GDM1 (cell line): ENCODE measurements at places on chromosomes 11 and 22.

- no peak for DNase-seq
Measured at GRCh38 chr11:27928809-27929208, 179.1 kb downstream of the KIF18A start.

GRCh38 chr22:17199003-17199731 lies 20.1 kb downstream of the ADA2 start:
- no peak for DNase-seq

DNA sequence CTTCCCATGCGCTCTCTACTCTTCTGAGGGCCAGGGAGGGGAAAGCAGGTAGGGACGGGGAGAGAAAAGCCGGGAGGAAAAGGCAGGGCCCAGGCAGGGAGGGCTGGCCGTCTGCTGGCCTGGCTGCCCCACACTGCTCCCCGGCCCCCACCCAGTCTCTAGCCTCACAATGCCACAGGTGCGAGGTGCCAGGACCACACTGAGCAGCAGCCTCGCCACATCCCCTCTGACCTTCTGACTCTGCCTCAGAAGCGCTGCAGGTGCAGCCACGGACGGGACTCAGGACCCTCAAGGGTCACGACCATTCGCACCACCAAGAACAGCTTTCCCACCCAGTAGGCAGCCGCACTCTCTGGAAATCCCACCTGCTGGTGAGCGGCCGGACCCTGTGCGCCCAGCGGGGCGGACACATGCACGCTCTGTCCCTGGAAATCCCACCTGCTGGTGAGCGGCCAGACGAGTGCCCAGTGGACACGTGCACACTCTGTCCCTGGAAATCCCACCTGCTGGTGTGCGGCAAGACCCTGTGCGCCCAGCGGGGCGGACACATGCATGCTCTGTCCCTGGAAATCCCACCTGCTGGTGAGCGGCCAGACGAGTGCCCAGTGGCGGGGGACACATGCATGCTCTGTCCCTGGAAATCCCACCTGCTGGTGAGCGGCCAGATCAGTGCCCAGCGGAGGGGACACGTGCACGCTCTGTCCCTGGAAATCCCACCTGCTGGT lies 20.1 kb downstream of the TOLLIP start:
- DNase-seq: no peak

DNA sequence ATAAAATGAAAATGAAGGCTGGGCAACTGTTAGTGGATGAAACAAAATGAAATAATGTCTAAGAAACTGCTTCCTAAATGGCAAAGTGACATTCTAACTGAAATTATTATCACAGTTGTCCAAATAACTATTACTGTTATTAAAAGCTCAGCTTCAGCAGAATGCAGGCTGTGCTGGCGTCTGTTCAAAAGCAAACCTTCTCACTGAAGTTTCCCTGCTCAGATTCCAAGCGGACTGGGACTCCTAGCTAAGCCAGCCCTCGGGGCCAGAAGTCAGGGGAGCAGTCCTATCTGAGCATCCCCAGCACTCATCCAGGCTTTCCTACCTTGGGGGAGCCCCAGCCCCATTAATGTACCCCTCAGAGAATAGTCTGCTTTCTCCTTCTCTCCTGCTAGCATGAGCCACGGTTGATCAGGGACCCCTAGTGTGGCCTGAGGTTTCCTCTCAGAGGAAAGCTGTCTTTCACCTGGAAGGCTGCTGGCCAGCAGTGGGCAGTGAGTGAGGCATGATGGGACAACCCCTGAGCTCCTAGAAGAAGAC lies 1167.3 kb downstream of the TBC1D22A start:
- no peak for DNase-seq

DNA sequence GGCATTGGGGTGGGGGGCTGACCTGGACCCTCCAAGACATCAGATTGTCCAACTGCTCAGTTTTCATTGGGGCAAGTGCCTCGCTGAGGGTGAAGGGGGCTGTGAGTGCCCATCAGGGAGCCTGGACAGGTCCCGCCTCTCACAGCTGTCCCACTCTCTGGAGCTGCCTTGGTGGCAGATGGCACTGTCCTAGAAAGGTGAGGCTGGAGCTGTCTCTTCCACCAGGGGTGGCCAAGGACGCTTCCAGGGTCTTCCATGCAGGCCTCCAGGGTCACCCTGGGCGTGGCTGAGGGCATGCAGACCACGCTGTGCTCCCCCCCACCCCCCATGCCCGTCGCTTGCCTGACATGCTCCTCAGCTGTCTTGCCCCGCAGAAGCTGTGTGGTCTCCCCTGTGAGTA lies 53.5 kb upstream of the CCDC188 start:
- DNase-seq: no peak

DNA sequence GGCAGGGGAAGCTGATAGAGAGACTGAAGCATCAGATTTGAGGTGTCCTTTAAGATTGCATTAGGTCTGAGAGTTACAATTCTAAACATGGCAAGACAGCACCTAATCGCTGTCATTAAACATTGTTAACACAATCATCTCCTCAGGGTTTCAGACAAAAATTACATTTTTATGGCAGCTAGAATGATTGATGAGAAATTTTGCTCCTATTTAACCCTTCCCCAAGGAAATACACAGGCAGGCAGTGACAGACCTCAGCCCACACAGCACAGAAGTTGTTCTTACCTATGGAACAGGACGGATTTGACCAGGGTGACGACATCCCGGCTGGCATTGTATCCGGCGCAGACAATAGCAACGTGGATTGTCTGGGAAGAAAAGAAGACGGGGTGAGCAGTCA lies 294.3 kb downstream of the LARGE1 start:
- DNase-seq: no peak

DNA sequence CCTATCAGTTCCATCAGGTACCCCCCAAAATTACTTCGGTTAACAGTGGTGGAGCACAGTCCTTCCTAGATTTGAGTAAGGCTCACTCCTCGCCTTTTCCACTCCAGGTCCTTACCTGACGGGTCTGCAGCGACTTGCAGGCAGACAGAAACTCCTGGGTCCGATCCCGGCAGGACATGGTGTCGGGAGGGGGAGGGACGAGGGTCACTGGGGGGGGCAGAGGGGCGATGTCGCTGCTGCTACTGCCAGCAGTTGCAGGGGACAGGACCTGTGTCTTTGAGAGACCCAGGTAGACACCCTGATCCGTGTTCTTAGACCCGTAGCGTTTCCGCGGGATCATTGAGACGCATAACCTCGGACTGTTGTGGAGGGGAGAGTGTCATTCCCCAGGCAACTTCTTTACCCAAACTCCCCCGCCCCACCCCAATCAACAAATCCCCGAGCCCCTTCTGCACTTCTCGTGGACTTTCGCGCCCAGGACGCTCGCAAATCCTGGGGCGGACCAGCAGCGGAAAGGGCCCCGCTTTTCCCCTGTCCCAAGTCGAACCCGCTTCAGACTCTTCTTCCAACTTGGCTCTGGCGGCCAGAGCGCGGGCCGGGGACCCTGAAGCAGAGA lies 839 bp downstream of the STX5 start:
- DNase-seq: no peak

DNA sequence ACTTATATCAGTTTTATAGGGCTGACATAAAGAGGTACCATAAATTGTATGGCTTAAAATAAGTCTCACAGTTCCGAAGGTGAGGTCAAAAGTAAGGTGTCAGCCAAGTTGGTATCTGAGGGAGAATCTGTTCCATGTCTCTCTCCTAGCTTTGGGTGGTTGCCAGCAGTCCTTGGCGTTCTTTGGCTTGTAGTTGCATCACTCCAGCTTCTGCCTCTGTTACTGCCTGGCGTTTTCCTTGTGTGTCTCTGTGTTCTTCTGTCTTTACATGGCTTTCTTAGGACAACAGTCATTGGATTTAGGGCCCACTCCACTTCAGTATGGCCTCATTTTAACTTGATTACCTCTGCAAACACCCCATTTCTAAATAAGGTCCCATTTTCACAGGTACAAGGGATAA lies 16.7 kb downstream of the MMP7 start:
- no peak for DNase-seq

GRCh38 chr11:1879941-1880720 lies 11.6 kb downstream of the PRR33 start:
- DNase-seq: no peak

GRCh38 chr11:72271980-72272379 lies 28.0 kb upstream of the PHOX2A start:
- DNase-seq: no peak

GRCh38 chr11:113184498-113184897 lies 129.9 kb upstream of the TTC12 start:
- no peak for DNase-seq

GRCh38 chr11:115528225-115528624 lies 24.0 kb upstream of the CADM1 start:
- DNase-seq: no peak

GRCh38 chr11:86702220-86702983 lies 30.0 kb upstream of the ME3 start:
- DNase-seq: no peak

DNA sequence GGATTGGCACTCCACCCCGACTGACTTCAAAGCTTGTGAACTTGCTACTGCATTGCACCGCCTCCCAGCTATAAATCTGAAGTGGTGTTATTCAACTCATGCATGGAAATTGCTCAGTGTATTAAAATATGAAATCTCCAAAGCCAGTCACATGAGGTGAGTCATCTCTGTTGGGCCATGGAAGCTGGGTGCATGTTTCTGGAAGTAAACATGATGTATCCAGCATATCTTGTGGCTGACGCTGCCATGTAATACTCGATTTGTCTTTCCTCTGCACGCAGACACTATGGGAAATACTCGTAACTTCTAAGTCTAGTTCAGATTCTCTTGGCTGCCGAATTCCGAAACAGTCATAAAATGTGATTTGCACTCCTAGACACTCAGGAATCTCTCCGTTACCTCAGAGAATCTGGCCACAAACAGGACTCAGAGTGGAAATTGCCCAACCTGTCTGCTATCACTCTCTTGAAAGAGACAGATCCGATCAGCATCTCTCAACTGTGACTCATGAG lies 154.9 kb upstream of the MPPED2 start:
- no peak for DNase-seq

- DNase-seq: no peak
Measured at GRCh38 chr11:110298301-110298765, 1.9 kb upstream of the RDX start.

DNA sequence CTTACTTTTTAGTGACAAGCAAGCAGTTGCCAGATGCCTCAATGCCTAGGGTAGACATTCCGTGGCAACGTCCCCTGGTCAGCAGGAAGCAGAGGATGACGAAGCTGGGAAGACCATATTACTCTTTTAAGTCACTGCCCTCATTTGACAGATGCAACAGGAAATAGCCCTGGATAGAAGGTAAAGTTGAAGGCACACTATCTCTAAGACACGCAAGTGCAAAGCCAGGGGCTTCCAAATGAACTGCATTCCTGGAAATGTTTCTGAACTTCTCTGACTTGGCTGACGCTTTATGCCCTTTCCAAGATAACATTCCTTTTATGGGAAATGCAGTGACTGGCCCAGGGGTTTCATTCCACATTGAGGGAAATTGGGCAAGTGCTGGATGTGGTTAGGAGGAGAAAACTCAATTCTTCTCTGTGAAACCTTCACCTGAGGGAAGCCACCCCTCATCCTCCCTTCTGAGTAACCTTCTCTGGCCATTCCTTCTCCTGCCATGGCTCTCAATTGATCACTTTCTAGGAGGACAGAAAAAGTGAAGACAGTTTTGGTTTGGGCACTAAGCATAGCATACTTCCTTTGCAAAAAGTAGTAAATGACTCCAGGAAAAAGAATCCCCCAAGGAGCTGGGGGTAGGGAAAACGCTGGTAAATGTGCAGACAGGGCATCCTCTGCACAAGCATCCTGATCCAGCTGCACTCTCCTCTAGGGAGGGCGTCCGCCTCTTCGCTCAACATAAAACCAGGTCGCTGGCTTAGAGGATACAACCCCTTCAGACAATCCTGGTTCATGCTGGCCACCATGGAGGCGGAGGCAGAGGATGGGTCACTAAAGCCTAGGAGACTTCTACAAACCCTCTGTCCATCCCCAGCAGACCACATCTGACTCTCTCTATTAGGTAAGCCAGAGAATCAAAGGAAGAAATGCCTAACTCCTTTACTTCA lies 14.5 kb downstream of the PCSK7 start:
- DNase-seq: no peak

- no peak for DNase-seq
Measured at GRCh38 chr22:48755059-48755949, 1072.4 kb downstream of the BRD1 start.

- no peak for DNase-seq
Measured at GRCh38 chr22:46421267-46421666, 85.8 kb downstream of the TRMU start.

DNA sequence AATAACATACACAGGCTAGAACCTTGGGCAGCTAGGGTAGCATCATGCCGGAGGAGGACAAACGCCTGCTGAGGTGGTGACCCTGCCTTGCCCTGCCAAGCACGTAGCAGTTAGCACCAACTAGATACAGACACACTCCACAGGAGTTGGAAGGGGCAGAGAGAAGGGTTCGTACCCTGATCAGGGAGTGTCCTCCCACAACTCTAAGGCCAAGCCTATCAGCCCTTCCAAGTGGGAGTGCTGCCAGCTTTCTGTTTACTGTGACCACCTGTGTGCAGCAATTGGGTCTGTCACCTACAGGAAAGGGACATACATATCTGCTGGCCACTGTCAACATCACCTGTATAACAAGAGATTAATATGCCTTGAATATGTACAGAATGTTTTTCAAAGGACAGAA lies 1.9 kb upstream of the THAP7 start:
- DNase-seq: no peak

- no peak for DNase-seq
Measured at GRCh38 chr11:108835624-108836023, 170.8 kb downstream of the DDX10 start.

DNA sequence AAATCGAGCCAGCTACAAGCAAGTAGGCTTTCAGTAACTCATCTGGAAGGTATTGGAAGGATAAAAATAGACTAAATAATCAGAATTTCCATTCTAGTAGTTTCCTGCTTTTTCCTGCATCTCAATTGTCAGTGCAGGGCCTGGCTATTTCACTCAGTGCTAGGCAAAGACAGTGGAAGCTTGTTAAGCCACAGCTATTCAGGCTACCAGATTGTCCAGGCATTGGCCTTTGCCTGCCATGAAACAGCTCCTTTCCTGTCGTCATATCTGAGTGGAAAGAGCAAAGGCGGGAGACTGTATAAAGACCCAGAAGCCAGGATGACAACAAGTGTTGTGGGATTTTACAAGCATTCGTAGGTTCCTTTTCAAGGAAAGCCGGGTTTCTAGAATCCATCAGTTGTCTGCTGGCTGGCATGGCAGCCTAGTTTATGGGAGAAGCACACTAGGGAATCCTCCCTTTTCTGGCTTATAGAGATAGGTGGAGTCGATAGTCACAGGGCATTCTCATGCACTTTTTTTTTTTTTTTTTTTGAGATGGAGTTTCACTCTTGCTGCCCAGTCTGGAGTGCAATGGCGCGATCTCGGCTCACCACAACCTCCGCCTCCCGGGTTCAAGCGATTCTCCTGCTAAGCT lies 2.0 kb upstream of the TNRC6B start:
- no peak for DNase-seq

GRCh38 chr11:132777067-132777975 lies 755.0 kb downstream of the OPCML start:
- no peak for DNase-seq

- DNase-seq: no peak
Measured at GRCh38 chr11:74731301-74732094, at the start of gene CHRDL2. TSS of gene CHRDL2 (minus strand) at chr11:74731426. CDS start at chr11:74730888, 538 bp downstream.

DNA sequence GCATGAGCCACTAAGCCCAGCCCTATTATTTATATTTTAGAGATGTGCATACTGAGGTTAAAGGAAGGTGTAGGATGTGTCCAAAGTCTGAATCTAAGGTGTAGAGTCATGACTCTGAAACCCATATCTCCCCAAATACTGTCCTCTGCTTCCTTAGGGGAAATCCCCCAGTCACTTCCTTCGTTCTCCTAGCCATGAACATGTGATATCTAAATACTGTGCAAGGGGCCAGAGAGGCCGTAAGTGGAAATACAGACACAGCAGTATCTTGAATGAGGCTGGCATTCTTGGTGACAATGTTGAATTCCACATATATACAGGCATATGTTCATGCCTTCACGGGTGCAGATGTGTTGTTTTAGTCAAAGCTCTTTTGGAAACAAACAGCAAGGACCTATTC lies 21.3 kb upstream of the PATZ1 start:
- no peak for DNase-seq
